ENCODE measurements at places on chromosomes 1 and 21. TPM values are rescaled to one million over a fixed set of nuclear protein-coding genes. Genes with fewer than 3 reads are reported as not detected.

DNA sequence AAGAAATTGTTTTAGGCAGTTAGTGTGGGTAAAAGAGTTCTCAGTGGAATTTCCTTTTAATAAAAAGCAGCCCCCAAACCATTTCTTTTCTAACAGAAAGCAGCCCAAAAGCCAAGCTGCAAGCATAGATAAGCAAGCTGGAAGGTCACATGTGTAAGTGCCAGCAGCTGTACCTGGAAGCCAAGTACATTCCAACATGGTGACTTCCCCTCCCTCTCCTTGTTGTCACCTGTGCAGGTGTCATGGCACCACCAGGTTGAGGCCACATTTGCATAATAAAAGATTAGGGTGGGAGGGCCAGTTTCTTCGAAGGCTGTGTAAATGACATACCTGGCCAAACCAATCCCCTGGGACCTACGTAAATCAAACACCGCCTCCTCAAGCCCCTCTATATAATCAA lies 240.3 kb upstream of the RAB4A start:
- DNase-seq = no peak

Gene CYP4A22
- not detected for total RNA-seq

DNA sequence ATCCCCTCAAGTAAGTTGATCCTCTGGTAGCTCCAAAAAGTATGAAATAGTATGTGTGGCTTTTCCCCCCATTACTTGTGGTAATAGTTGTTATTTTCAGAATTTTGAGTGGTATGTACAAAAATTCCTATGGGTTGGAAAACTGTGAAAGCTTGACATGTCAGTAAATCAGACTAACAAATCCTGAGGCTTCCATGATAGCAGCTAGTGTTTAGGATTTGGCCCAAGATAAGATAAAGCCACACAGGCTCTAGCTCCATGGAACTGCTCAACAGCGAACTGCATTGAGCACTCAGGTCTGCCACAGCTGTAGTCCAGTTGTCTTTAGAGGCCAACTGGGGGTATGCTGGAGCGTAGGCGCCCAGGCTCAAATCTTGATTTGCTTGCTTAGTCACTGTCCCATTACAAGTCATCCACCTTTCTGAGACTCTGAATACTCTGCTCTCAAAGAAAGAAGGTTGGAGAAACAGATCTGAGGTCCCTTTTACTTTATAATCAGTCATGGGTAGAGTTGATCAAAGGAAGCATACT lies 28.7 kb downstream of the ATP1A1 start:
- DNase-seq = no peak

DNA sequence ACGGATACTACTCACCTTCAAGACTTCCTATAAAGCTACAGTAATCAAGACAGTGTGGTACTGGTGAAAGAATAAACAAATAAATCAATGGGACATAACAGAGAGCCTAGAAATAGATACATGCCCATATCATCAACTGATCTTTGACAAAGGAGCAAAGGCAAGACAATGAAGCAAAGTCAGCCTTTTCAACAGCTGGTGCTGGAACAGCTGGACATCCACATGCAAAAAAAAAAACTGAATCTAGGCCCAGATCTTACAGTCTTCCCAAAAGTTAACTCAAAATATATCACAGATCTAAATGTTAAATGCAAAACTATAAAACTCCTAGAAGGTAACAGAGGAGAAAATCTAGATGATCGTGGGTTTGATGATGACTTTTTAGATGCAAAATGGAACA lies 170.3 kb downstream of the MIS18A start:
- DNase-seq = no peak

DNA sequence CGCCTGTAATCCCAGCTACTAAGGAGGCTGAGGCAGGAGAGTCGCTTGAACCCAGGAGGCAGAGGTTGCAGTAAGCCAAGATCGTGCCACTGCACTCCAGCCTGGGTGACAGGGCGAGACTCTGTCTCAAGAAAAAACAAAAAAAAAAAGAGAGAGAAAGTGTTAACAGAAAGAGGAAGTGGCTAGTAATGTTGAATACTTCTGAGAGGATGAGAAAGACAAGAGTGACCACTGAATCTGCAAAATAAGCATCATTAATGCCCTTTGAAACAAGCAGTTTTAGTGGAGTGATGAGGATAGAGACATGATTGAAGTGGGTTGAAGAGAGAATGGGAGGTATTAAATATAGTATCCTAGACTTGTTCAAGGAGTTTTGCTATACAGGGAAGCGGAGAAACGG lies 11.7 kb downstream of the MPZ start:
- peak; percentile 19 for DNase-seq

DNA sequence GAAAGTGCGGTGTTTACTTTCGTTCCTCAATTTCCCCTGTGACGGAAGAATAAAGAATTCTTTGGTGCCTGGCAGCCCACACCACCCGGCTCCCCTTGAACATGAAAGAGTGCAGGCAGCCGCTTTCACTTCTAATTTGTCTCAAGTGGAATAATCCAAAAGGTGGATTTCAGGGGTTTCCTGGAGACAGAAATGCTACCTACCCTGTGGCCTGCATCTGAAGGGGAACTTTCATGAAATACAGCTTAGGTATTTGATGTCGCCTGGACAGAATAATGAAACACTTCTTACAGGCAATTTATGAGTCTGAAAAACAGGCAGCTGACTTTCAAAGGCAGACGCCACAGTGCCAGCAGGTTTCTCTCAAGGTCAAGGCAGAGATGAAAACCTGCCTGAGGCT lies 169.5 kb upstream of the USP24 start:
- DNase-seq = no peak

Gene CCDC27
- not detected for total RNA-seq

Gene GJC2
- total RNA-seq = 0.53 TPM

DNA sequence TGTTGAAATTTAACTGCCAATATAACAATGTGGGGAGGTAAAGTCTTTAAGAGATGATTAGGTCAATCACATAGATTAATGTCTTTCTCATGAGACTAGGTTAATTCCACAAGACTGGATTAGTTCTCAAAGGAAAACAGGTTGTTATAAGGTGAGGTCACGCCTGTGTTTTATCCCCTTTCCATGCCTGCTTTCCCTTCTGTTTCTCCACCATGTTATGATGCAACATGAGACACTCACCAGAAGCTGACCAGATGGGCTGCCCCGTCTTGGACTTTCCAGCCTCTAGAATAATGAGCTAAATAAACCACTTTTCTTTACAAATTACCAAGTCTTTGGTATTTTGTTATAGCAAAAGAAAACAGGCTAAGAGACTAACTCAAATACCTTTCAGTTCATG lies 70.8 kb downstream of the DDAH1 start:
- DNase-seq = no peak

Gene FMOD
- not detected for total RNA-seq

Gene INSRR
- total RNA-seq = not detected

GRCh38 chr1:203556047-203556851 lies 62.3 kb downstream of the OPTC start:
- no peak for DNase-seq

Gene ANGPTL3
- total RNA-seq = not detected

Gene AURKAIP1
- total RNA-seq = 145 TPM

DNA sequence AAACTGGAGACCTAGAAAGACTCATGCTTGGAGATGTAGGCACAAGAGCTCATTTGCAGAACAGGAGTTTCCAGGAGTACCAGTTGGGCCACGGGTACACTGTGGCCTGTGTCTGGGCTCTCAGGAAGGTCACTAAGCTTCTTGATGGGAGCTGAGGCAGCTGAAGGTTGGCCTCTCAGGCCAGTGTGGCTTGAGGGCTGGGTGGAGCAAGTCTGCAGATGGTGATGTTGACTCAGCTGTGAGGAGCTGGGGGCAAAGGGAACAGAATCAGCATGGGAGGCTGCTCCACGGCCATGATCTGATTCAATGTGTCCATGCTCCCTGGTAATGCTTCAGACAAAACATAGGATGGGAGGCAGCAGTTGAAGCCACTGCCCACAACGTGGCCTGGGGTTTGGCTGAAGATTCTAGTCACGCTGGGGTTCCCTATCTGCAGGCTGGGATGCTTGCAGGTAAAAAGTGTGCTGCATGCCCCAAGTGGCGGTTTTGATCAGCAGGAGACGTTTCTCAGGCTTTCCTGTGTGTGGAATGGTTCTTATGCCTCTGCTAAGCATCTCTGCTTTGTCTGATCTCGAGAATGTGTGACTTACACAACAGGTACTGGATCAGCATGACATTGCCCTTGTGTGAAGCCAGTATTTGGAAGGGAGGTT lies 15.4 kb upstream of the TENT5C start:
- peak; percentile 25 for DNase-seq

All from OCI-LY7 (cell line).